Urothelium cell line (cell line): ENCODE measurements at places on chromosomes 7 and 10.

GRCh38 chr10:95247881-95248583, 42.8 kb downstream of the PDLIM1 start:
- no peak for DNase-seq

DNA sequence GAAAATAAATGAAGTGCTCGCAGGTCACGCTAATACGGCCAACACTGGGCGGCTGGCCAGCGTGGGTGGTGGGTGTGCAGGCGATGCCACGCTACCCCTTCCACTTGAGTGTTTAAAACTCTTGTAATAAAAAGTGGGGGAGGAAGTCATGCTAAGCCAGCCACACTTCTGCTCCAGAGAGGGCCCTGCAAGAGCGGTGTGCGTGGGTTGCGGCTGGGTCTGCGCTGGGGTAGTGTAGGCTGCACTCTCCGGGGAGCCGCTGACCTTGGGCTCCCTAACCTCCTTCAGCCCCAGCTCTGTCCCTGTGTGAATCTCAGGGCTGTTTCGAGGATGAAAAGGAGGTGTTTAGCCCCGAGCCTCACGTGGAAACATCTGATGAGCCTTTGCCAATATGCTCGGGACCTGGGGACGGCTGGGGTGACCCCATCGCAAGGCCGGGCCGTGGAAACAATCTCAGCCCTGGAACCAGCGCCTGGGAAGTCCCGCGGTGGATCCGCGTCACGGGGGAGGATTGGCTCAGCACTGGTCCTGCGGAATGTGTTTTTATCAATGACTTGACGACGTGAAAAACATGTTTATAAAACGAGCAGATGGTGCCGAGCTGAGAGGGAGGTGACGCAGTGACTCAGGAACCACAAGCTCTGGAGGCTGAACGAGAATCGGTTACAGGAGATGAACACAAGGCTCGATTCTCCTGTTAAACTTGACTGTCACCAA, 278.5 kb downstream of the DNAJB6 start:
- no peak for DNase-seq

DNA sequence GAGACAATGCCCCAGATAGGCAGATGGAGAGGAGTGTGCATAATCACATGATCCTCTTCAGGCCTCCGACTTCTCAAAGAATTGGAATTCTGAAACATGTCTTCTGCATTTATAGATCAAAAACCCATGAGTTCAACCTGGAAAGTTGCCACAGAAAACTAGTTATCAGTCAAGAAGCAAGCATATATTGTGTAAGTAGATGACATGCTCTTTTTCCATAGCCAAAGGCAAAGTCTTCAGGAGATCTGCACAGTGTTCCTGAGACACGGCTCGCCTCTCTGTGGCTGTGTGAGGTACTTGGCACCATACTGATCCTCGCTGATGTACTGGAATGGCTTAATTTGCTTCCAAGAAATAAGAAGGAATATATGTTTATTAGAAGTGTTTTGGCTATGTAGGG, 213.5 kb upstream of the MKI67 start:
- no peak for DNase-seq

GRCh38 chr10:34933676-34934075, 118.6 kb upstream of the PARD3 start:
- no peak for DNase-seq

GRCh38 chr10:69515699-69516259, 57.4 kb downstream of the NEUROG3 start:
- peak; percentile 92 for DNase-seq

- no peak for DNase-seq
Observed at GRCh38 chr10:63421591-63421990, 44.2 kb downstream of the JMJD1C start.

DNA sequence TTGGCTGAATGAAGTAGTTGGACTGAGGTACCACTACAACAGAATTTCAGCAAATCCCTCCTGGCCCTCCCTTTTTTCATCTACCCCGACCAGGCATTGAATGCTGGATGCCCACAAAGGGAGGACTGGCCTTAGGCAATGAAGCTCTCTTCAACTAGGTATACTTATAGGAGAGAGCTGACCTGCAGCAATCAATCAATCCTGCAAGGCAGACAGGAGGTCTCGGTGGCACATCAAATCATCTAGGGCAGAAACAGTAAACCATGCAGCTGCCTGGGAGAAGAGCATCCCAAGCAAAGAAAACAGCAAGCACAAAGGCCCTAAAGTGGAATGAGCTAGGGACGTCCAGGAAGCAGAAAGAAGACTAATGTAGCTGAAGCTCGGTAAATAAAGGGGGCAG, 2.4 kb upstream of the ABRAXAS2 start:
- no peak for DNase-seq

DNA sequence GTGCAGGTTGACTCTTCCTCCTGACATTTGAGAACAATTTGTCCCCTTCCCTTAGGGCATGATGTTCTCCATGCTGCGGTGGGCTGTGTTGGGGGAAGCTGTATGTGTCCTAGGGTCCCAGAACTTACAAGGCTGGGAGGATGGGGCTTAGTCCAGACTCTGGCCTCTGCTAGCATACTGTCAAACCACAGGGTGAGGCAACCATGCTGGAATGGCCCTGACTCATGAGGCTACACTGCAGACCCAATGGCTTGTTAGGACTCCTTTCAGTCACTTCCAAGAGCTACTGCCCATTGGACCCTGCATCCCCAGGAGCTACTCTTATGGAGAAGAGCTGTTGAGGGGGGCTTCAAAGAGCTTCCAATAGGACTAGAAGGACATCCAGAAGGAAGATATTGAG, 20.1 kb upstream of the FAM170B start:
- no peak for DNase-seq

GRCh38 chr10:43957267-43958070, 308.8 kb upstream of the ZNF32 start:
- DNase-seq: no peak

- DNase-seq: no peak
Observed at GRCh38 chr7:54336800-54337199, 205.4 kb upstream of the VSTM2A start.

DNA sequence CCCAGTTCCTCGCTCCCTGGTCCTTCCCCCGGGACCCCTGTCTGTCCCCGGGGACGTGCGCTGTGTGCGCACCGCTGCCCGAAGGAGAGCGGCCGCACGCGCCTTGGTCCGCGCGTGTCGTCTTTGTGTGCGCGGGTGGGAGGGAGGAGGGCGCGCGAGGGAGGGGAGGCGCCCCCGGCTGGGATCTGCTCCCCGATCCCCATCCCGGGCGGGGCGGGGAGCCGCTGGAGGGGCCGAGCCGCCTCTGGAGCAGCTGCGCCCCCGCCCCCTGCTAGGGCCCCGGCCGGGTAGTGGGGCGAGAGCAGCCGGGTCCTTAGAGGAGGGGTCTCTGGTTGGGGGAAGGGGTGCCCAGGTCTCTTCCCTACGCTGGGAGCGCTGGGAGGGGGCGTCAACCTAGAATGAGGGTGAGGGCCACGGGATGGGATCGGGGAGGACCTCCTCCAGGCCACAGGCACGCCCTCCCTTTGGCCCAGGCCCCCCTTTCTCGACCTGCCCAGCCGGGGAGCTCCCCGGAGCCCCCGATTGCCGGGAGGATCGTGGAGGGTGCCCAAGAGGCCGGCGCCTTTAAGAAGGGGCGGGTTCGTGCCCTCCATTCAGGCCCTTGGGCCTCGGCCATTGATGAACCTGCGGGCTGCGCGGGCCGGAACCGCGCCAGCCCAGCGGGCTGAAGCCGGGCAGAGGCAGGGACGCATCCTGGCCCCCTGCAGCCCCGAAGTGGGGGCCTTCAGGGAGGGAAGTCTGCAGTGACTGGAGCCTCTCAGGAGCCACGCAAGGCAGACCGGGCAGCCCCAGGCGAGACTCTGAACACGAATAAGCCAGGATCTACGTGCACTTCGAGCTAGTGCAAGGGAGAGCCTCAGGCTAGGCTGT, 678 bp downstream of the SH2B2 start:
- peak; percentile 70 for DNase-seq

- DNase-seq: no peak
Observed at GRCh38 chr10:121595351-121595805, 2.9 kb downstream of the FGFR2 start.

GRCh38 chr7:40796723-40797122, 661.9 kb downstream of the SUGCT start:
- no peak for DNase-seq

GRCh38 chr7:55946545-55946944, 5.1 kb upstream of the MRPS17 start:
- no peak for DNase-seq

- no peak for DNase-seq
Observed at GRCh38 chr10:117545141-117546019, 2.8 kb downstream of the EMX2 start.

GRCh38 chr10:6144406-6145165, 55.8 kb downstream of the RBM17 start:
- peak; percentile 87 for DNase-seq

- DNase-seq: no peak
Observed at GRCh38 chr7:135991322-135991721, 14.2 kb upstream of the MTPN start.

DNA sequence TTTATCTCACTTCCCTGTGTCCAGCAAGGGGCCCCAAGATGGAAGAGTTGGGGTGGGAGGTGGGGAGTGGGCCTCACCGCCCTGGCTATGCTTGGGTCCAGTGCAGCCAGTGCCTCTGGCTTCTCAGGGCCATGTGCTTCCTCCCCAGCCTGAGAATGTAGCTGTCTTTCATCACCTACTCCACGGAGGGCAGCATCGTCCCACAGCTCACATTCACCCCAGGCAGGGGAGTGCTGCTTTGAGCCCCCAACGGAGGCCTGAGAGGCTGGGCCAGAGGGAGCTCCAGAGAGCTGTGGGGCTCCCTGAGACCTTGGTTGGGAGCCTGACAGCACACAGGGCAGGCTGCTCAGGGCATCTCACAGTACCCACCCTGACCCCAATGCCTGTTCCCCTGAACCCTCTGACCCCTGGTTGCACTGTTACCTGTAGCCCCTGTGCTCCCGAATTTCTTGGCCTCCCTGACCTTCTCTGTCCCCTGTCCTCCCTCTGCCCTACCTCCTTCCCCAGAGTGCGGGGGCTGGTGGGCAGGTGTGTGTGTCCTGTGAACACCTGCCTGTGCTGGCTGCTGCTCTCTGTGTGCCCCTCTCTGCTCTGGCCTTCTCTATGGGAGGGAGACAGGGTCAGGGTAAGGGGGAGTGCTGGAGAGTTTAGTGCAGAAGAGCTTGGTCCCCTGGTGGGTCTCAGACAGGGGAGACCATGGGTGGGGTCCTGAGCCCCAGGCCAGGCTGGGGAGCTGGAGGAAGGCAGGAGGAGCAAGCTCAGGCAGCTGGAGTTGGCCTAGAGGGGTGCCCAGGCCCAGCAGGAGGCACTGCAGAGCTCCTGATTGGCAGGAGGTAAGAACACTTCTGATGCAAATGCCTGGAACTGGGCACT, 19.6 kb upstream of the ZNF488 start:
- no peak for DNase-seq
